ENCODE measurements at places on chromosomes 3 and 15.

DNA sequence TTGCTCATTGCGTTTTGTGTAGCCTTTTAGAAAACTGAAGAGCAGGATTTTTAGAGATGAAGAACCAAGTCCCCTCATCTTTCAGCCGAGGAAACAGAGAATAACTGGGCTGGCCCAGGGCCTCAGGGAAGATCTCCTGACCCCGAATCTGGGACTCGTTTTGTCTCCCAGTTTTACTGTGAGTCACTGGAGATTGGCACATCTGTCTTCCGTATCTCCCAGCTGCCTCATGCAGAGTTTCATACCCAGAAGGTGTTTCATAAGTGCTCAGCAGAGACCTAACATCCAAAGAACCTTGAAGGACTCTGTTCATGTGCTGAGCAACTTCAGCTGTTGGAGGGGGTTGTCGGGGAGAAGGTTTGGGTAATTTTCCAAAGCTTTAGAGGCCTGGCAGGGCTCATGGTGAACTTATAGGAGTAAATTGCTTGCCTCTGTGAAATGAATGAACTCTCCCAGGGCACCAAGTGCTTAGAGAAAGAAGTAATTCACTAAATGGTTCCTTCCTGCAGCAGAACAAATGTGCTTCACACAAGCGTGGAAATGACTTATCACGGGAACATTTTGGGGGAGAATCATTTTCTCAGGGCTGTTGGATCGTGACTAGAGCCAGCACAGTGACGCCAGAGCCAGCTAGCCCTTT, 121.4 kb downstream of the FAM43A start:
- DNase-seq = no peak

- DNase-seq = no peak
Observed at GRCh38 chr3:114310695-114311094, 16.9 kb downstream of the TIGIT start.

- DNase-seq = no peak
Observed at GRCh38 chr3:181457190-181457589, 254.5 kb upstream of the SOX2 start.

- no peak for DNase-seq
Observed at GRCh38 chr3:189724356-189724755, 93.2 kb downstream of the TP63 start.

DNA sequence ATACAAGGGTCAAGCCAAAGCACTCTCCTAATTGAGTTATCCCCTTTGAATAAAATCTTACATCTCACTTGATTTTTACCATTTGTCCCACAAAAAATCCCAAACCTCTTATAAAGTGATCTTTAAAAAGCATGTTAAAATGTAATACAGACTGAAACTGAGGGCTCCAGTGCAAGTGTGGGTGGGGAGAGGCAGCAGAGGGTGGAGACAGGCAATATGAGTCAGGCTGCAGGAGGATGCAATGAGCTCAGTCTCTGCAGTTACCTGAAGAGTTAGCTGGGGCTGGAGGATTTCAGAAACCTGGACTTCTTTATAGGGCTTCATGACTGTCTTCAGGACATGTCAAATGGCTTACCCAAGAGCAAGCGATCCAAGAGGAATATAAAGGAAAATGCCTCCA, 14.2 kb upstream of the COLQ start:
- no peak for DNase-seq

DNA sequence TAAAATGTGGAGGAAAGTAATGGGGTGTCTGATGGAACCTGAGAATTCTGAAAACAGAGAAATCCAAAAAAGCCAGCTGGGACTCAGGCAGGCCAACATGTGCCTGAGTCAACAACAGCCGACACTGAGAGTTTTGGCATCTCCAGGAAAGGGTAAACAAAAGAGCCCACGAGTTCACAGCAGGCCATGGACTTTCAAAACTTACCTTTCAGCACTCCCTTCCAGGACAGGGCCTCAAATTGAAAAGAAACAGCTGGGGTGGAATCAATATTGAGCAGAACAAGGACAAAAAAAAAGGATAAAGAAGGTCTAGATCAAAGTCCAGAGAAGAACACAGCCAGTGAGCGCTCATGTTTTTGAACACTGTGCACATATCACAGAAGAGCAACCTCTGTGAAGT, 735.4 kb upstream of the GRM7 start:
- no peak for DNase-seq

DNA sequence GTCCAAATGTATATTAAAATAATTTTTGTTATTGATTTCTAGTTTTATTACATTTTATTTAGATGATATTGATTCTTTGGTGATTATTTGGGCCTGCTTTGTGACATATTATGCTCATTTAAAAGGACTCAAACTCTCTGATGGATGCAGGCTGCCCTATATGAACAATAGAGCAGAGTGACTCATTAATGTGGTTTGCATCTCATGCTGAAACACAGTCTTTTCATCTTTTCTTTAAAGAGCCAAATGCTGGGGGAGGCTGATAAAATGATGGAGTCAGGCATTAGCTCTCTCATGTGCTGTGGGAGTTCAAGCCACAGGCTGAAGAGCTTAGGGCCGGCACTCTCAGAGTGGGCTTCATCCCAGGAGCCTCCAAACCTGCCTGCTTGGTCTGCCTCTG, 7.2 kb downstream of the PLA1A start:
- DNase-seq = no peak

- no peak for DNase-seq
Observed at GRCh38 chr15:96035091-96035490, 295.4 kb upstream of the NR2F2 start.

- DNase-seq = no peak
Observed at GRCh38 chr15:23854912-23855659, 168.0 kb upstream of the NDN start.

GRCh38 chr3:25021816-25022215, 406.2 kb upstream of the RARB start:
- no peak for DNase-seq

DNA sequence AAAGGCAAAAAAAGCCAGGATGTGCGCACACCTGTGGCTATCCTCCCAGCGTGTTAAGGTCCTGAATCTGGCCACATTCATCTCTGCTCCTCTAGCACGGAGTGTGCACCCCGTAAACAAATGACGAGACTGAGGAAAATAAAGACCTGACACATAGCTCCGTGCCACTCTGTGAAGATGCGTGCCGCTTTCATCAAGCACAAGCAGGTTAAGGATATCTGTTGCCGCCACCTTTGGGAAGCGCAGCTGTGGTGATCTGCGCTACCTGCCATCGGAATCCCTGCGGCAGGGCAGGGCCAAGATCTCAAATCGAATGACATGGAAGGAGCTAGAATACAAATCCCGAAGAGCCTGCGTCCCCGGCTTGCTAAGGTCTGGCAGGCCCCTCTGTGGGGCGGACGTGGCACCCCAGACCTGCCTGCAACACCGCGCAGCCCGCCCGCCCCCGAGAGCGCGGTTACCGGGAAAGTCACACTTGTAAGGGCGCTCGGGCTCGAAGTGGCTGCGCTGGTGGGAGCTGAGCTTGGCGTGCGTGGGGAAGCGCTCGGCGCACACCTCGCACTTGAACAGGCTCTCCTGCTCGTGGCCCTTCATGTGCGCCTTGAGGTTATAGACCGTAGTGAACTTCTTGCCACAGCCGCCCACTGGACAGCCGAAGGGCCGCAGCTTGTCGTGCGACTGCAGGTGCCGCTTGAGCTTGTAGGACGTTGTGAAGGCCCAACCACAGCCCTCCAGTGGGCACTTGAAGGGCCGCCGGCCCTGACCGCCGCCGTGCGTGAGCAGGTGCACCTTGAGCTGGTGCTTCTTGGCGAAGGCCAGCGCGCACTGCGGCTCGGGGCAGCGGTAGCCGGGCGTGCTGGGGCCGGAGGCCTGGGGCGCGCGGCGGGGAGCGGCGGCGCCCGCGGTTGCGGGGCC, 936 bp downstream of the ZXDC start:
- DNase-seq = peak; percentile 78

- DNase-seq = no peak
Observed at GRCh38 chr15:61227269-61227949, 1.7 kb downstream of the RORA start.

GRCh38 chr15:25733856-25734679, 129.1 kb downstream of the ATP10A start:
- no peak for DNase-seq

GRCh38 chr3:175558261-175558660, 699.1 kb downstream of the NAALADL2 start:
- DNase-seq = no peak

GRCh38 chr3:124821356-124821755, 65.8 kb downstream of the ITGB5 start:
- DNase-seq = no peak

DNA sequence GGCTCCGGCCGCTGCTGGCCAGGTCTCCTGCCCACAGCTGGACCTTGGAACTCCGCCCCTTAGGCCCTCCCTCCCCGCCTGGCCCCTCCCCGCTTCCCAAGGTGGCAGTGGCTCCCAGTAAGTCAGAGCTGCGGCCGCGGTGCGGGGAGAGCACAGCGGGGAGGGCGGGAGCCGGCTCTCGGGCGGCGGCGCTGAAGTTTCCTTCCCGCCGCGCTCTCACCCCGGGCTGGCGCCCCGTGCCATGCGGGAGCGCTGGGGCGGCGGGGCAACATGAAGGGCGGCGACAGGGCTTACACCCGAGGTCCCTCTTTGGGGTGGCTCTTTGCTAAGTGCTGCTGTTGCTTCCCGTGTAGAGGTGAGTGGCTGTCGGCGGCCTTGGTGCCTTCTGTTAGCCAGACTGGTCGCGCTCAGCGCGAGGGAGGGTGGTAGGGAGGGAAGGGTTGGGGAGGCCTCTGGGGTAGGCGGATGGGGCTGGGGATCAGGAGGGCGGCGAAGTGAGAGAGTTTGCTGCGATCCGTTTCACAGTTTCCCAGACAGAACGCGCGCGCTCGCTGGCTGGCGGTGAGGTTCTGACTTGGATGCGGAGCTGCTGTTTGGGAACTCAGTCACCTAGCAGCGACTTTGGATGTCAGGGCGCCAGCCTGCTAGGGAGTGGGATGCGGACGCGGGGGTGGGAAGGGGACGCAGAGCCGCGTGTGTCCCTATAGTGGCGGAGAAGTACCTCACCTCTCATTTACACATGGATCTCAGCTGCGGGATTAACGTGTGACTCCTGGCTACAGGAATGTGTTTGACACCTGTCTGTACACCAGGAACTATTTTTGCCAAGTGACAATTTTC, 145.5 kb upstream of the UMPS start:
- DNase-seq = peak; percentile 67

GRCh38 chr3:107621465-107621864, 98.7 kb downstream of the BBX start:
- no peak for DNase-seq

- no peak for DNase-seq
Observed at GRCh38 chr15:87211547-87211946, 1045.0 kb downstream of the NTRK3 start.

- DNase-seq = no peak
Observed at GRCh38 chr3:100100425-100100824, 13.9 kb downstream of the FILIP1L start.

DNA sequence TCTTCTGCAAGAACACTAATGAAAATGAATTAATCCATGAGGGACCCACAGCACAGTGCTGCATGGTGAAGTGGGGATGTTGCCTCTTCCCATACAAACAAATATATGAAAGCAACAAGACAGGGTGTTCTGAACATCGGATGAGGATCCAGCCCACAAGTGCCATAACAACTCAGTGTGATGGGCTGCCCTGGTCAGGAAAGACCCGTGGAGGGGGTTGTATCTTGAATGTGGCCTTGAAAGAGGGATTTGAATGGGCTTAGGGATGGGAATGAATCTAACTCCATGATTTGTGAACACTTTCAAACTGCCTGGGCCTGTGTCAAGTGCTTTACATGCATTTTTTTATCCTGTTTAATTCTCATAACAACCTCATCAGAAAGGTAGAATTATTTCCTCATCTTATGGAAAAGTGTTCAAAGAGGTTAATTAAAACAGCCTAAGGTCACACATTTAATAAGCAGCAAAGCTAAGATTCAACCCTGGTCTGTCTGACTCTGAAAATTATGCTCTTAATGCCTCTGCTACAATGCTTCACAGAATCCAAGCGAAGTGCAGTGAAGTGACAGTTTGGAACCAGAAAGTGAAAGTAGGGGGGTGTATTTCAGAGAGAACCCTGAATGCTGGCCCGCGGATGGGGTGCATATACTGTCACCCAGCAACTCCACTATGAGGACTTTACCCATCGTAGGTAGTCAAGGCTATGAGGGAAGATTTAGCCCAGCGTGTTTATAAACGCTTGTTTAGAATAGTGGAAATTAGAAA, 65.6 kb upstream of the HEG1 start:
- DNase-seq = no peak

GRCh38 chr15:42508263-42508690, 12.8 kb downstream of the SNAP23 start:
- no peak for DNase-seq

- no peak for DNase-seq
Observed at GRCh38 chr3:13821126-13821525, 58.7 kb downstream of the WNT7A start.

DNA sequence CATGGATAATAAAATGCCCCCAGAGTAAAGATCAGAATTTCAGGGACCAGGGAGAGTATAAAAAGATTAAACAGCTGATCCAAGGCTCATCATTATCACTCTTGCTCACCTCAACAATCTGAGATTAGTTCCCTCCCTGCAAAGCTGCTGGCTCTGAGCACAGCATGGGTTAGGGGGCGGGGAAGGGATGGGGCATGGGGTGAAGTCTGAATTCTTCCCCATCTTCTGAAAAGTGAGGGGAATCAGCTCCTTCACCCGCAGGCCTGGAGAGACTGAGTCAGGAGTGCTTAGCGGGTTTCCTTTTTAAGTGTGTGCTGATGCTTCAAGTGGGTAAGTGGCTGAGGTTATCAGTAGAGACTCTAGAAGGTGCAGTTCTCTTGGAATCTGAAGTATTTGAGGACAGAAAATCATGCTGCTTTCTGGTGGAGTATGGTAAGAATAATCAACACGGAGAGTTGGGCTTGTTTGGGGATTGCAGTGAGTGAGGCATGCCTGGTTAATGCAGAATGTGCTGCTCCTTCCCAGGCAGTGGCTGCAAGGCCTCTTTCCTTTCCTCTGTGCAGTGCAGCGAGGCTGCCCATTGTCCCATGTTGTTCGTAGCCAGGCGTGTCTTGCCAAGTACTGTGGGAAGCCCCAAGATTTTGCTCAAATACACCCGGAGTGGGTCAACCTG, 59.2 kb upstream of the TRAK1 start:
- DNase-seq = peak; percentile 49

DNA sequence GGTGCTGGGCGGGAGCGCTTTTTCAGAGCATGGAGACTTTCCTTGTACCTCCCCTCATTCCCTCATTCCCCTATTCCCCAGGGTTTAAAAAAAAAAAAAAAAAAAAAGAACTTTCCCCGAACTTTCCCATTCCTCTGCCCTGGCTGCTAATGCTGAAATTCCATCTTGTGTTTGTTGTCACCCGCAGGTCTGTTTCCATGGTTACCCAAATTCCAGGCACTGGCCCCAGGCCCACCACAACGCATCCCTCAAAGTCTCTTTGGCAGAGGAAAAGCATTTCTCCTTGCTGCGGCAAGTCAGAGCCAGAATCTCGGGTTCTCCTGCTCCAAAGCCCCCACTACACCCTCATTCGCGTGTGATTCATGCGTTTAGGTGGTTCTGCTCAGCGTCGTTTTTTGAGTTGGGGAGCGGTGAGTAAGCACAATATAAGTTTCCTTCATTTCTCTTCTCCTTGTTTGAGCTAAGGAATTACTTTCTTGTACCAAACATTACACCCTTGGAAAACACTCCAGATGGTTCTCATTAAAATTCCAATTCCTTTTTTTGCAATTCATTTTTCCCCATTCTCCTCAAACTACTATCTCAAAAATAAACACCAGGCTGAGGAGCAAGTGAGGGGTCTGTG, 21.6 kb downstream of the ANAPC13 start:
- peak; percentile 90 for DNase-seq

Data from tibial artery (tissue), 4 donors.